Putamen (tissue), 1 donor: ENCODE measurements at places on chromosomes 3 and 15.

DNA sequence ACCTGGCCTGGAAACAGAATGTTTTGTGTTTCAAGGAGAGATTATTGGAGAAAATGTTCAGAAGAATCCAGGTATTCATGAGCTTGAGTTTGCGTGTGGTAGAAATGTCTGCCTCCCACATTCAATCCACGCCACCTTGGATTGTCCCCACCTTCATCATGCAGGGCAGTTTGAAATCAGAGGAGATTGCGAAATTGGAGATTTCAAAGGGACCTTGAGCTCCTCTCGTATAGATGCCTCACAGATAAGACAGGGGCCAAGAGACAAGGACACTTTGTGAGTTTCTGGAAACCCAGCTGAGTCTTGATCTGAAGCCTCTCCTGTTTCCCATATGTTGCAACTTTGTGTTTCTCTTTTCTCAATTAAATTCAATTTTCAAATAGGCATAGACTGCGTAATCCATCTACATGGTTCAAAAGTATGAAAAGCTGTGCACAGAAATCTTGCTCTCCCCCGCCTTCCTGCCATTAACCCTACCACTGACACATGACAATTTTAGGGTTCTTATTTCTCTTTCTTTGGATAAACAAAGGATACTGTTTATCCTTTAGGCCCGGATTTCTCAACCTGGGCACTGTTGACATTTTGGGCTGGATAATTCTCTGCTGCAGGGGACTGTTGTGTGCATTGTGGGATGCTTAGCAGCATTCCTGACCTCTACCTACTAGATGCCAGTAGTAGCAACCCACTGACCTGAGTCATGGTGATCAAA is 53.8 kb downstream of the CMTM8 start:
- DNase-seq = no peak

- DNase-seq = no peak
These were observed 3.9 kb upstream of the CHSY1 start for GRCh38 chr15:101255615-101256241.

GRCh38 chr3:7518456-7518855 is 657.5 kb downstream of the GRM7 start:
- peak; percentile 30 for DNase-seq

- DNase-seq = no peak
These were observed 824 bp upstream of the CILP start for GRCh38 chr15:65212097-65212496.

GRCh38 chr3:186187401-186188275 is 78.7 kb upstream of the ETV5 start:
- no peak for DNase-seq

- peak; percentile 64 for DNase-seq
These were observed 618.3 kb upstream of the AGTR1 start for GRCh38 chr3:148079370-148079769.

DNA sequence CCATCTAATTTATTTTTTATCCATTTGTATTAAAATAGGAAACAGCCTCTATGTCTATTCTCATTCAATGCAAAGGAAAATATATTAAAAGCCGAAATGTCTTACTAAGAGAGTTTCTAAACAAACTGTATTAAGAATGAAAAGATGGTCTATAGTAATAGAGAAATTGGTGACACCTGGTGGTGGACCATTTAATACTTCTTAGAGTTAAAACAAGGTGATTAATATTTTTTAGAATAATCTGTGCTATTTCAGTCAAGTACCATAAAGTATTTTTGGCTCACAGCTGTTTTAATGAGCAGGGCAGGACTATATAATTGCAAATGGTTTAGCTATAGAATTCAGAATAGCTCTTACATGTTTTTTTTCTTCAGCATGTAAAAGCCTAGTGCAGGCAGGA is 55.7 kb downstream of the SYNPR start:
- DNase-seq = no peak

DNA sequence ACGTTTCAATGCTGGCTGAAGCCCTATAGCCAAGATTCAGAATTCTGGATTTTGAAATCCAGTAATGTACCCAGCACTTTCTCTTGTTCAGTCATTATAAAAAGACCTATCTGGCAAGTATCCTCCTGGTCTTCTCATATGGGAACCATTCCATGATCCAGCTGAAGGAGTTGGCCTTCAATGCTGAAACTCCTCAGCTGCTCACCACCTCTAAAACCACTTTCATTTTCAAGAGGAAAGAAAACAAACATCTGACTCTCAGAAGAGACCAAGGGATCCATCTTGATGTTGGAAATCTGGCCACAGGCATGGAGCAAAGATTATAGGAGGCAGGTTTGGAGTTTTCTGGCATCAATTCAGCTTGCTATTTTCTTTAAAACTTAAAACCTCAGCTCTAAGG is 235.4 kb downstream of the FMN1 start:
- DNase-seq = no peak

DNA sequence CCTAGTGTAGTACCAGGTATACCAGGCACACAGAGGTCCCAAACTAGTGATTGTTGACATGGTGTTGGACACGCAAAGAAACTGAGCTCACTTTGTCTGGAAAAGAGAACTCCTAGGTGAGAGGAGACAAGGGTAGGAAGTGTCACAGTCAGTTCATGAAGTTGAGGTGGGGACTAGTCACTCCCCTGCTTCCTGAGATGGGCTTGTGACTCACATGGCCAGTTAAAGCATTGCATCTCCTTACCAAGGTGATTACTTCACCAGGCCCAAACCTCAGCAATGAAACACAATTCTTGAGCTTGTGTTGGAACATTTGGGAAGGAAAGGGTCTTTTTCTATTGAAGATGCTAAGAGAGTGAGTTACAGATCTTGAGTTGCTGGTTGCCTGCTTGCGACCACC is 49.2 kb upstream of the RAD18 start:
- DNase-seq = no peak

DNA sequence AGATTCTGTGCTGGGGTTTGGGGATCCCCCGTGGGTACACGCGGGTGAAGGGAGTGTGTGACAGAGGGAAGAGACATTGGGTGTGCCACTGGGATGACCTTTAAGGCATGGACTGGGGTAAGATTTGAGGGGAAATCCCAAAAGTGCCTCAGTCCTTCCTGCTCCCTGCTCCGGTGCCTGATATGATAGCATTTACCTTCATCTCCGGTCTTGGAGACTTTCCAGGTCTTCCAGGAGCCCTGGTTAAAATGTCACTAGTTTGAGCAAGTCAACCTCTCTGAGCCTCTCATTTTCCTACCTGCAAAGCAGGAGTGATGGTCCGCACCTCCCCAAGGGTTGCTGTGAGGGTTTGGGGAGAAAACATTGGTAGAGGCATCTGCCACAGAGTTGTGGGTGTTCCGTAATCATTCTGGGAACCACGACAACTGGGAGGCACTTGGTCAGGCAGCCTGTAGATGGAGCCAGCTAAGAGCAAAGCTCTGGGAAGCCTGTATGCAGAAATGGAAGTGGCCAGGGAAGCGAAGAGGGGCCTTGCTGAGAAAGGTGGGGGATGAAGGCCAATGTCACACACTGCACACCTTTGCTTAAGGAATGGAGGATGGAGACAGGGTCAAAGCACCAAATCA is 33.9 kb upstream of the KIF23 start:
- no peak for DNase-seq

DNA sequence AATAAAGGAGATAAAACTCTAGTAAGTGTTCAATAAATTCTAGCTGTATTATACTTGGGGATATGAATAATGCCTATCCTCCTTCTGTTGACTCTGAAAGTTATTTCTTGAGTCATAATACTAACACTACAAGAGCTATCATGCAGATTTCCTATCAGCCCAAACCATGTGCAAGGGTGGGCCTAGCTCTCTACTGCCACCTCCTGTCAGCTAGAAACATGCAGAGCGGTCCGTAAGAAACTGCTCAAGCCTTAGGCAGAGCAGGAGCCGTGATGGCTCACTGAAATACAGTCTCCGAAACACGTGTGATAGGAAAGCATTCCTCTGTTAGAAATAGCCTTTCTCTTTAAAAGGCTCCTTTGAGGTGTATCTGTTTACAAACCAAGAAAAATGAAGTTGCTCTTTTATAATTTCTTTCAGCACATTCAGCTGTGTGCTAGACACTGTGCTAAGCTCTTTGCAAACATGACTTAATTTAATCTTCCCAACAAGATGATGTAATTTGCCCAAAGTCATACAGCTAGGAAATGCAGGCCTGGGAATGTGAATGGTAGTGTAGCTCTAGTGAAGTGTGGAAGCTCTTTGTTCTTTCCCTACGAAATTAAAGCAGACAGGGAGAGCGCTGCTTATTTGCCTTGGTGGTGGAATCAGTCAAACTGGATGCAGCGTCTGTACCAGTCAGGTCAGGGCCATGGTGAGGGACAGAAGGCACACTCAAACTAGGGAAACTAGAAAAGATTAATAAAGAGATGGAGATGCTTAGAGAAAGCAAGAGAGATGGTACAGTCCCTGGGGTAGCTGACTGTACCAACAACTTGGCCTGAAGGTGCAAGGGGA is 43.1 kb downstream of the MTHFS start:
- peak; percentile 61 for DNase-seq
